ENCODE measurements at places on chromosomes 3 and 15. TPM values are rescaled to one million over a fixed set of nuclear protein-coding genes. Genes with fewer than 3 reads are reported as not detected.

The GABRR3 gene
- polyA plus RNA-seq, result not detected

The CYP8B1 gene
- 0.17 TPM for polyA plus RNA-seq

The MNS1 gene
- polyA plus RNA-seq, result 30.3 TPM

The HAUS2 gene
- polyA plus RNA-seq, result 27.1 TPM

The GPR62 gene
- polyA plus RNA-seq, result 0.38 TPM

The LRRIQ4 gene
- 0.13 TPM for polyA plus RNA-seq

The SERPINI2 gene
- 1.7 TPM for polyA plus RNA-seq

The FAM81A gene
- 2.6 TPM for polyA plus RNA-seq

The GHRL gene
- 69.0 TPM for polyA plus RNA-seq

The ALCAM gene
- polyA plus RNA-seq, result 145 TPM

The HDC gene
- polyA plus RNA-seq, result 3.5 TPM

The TLR9 gene
- 0.20 TPM for polyA plus RNA-seq

The GOLGA6L7 gene
- polyA plus RNA-seq, result 1.1 TPM

The HIGD2B gene
- not detected for polyA plus RNA-seq

The GPR27 gene
- polyA plus RNA-seq, result 2.3 TPM

The CCDC54 gene
- 0.08 TPM for polyA plus RNA-seq

The TMC3 gene
- 0.26 TPM for polyA plus RNA-seq

The ZNF662 gene
- 44.7 TPM for polyA plus RNA-seq

The TRH gene
- 0.51 TPM for polyA plus RNA-seq

The PRR20G gene
- polyA plus RNA-seq, result not detected

The FRMD4B gene
- polyA plus RNA-seq, result 80.2 TPM

The GMNC gene
- polyA plus RNA-seq, result 0.12 TPM

The ASTE1 gene
- 17.1 TPM for polyA plus RNA-seq

The C3orf22 gene
- polyA plus RNA-seq, result not detected

The RLBP1 gene
- not detected for polyA plus RNA-seq

The SPATA12 gene
- polyA plus RNA-seq, result not detected

The RHCG gene
- 2.4 TPM for polyA plus RNA-seq

The PODXL2 gene
- polyA plus RNA-seq, result 14.1 TPM

The CCR4 gene
- polyA plus RNA-seq, result 0.89 TPM

The THRB gene
- polyA plus RNA-seq, result 17.6 TPM

The GOLGA8J gene
- 1.7 TPM for polyA plus RNA-seq

The SAMD7 gene
- polyA plus RNA-seq, result not detected

The GAP43 gene
- 0.32 TPM for polyA plus RNA-seq

The CMTM8 gene
- 14.9 TPM for polyA plus RNA-seq

The NPAP1 gene
- polyA plus RNA-seq, result 0.53 TPM

The CASR gene
- polyA plus RNA-seq, result 0.01 TPM

The GRIP2 gene
- 1.4 TPM for polyA plus RNA-seq

The RYK gene
- 119 TPM for polyA plus RNA-seq

The UBAP1L gene
- polyA plus RNA-seq, result 11.2 TPM

The RPL29 gene
- 1,910 TPM for polyA plus RNA-seq

The TGM4 gene
- polyA plus RNA-seq, result 0.06 TPM

The IDH2 gene
- polyA plus RNA-seq, result 152 TPM

The TRPM1 gene
- polyA plus RNA-seq, result 0.03 TPM

The CNTN4 gene
- 8.3 TPM for polyA plus RNA-seq

The NCK1 gene
- 39.6 TPM for polyA plus RNA-seq

The ZNF774 gene
- polyA plus RNA-seq, result 6.6 TPM

The RAD51 gene
- polyA plus RNA-seq, result 9.5 TPM

The FBXW12 gene
- 0.34 TPM for polyA plus RNA-seq

The IL12A gene
- polyA plus RNA-seq, result 3.3 TPM

The ESYT3 gene
- polyA plus RNA-seq, result 23.2 TPM

The KBTBD13 gene
- polyA plus RNA-seq, result 0.43 TPM

The ZNF770 gene
- polyA plus RNA-seq, result 37.7 TPM

The PIGX gene
- polyA plus RNA-seq, result 27.9 TPM

The PLIN1 gene
- polyA plus RNA-seq, result 0.96 TPM

The HES1 gene
- polyA plus RNA-seq, result 84.7 TPM

The ABHD5 gene
- polyA plus RNA-seq, result 16.4 TPM

The GOLGA6L2 gene
- polyA plus RNA-seq, result not detected

The SMCO1 gene
- not detected for polyA plus RNA-seq
